Nasal cavity respiratory epithelium epithelial cell of viscerocranial mucosa (primary cell): ENCODE measurements at places on chromosomes 12 and 14. TPM values are rescaled to one million over a fixed set of nuclear protein-coding genes. Genes with fewer than 3 reads are reported as not detected.

MANSC1 gene
- total RNA-seq: 1.2 and 2.7 TPM in 2 replicates

PRB2 gene
- not detected in 2 replicates for total RNA-seq

AMHR2 gene
- not detected in 2 replicates for total RNA-seq

IL22 gene
- not detected in 2 replicates for total RNA-seq

PZP gene
- total RNA-seq: not detected in 2 replicates

RD3L gene
- not detected in 2 replicates for total RNA-seq

ARMH4 gene
- total RNA-seq: 0.43 and 5.1 TPM in 2 replicates

ITPK1 gene
- 30.1 and 35.2 TPM in 2 replicates for total RNA-seq

LHX5 gene
- total RNA-seq: under 0.01 and 0.34 TPM in 2 replicates

GPR65 gene
- not detected in 2 replicates for total RNA-seq

HNF1A gene
- not detected in 2 replicates for total RNA-seq

BRAP gene
- total RNA-seq: 23.2 and 33.8 TPM in 2 replicates
